ENCODE measurements at places on chromosomes 16 and 17.

DNA sequence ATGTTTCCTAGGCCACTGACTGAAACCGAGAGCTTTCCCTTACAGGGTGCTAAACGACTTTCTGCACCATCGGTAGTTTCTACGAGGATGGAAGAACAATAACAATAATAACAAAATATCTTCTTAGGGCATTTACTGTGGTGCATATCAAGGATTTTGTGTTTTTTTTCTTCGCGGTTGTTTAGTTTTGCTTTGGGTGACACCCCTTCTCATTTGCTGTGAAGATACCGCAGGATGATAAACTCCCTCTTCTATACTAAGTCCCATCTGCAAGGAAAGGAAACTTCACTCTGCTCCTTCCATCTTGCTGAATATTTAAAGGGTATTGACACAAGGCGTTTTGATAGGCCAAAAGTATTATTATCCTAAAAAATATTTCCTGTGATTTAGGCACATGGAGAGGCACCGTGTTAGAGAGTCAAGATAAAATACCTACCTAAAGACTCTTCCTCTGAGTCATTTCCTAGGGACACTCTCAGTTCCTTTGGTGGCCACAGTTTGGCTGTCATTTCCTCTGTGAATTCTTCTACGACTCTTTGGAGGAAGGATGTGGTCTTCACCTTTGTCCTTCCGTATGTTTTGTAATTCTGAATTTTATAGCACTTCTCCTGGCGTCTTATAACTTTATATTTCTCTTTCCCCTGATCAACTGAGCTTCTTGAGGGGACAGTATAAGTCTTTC, 318.8 kb downstream of the CDH13 start:
- H3K4me3 ChIP-seq, result peak overlapping the region; percentile 81
- H3K27ac ChIP-seq, result peak overlapping the region; percentile 90
- peak; percentile 76 for DNase-seq
- peaks cover 77% of the 10 kb centered on the region for H3K4me1 ChIP-seq
- no peaks in the 10 kb centered on the region for H3K36me3 ChIP-seq
- peaks cover under 1% of the 10 kb centered on the region for H3K27me3 ChIP-seq

- DNase-seq, result no peak
- H3K27ac ChIP-seq, result no peak overlapping the region
- no peaks in the 10 kb centered on the region for H3K27me3 ChIP-seq
- peaks cover 83% of the 10 kb centered on the region for H3K4me1 ChIP-seq
- no peak overlapping the region for H3K4me3 ChIP-seq
Observed at GRCh38 chr16:89374393-89374960, 115.9 kb downstream of the ANKRD11 start.

DNA sequence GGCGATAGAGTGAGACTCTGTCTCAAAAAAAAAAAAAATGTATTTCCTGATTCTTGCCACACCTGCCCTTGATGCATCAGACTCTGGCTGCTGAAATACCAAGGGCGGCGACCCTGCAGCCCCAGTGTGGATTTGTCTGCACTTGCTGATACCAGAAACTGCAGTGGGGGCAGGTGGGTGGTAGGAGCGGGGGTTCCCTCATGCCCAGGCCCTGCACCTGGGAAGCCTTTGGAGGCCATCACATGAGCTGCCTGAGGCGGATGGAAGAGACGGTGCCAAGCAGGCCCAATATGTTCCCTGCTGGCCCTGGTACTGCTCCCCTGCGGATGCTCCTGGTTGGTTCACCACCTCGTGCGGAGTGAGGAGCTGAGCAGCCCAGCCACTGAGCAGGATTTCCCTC, 50.6 kb downstream of the MARF1 start:
- H3K4me3 ChIP-seq, result peak overlapping the region; percentile 51
- H3K27ac ChIP-seq, result peak overlapping the region; percentile 91
- H3K27me3 ChIP-seq, result peaks cover 7% of the 10 kb centered on the region
- H3K36me3 ChIP-seq, result peaks cover 36% of the 10 kb centered on the region

DNA sequence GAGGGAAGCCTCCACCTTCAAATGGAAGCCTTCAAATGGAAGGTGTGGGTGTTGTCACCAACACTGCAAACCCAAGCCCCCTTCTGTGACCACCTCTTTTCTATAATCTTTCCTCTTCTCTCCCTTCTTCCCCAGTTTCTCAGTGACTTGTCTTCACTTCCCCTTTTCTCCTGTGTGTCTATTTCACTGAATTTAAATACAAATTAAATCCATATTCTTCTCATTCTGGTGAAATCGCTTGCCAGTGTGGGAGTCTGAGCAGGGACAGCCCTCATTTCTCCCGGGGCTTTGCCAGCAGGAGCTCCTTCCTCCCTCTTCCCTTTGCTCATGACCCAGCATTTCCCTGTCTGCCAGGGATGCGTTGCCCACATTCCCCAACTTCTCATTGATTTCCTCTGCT, 6.4 kb upstream of the ITGAX start:
- H3K27ac ChIP-seq, result peak overlapping the region; percentile 33
- peaks cover 15% of the 10 kb centered on the region for H3K27me3 ChIP-seq
- no peak overlapping the region for H3K4me3 ChIP-seq

DNA sequence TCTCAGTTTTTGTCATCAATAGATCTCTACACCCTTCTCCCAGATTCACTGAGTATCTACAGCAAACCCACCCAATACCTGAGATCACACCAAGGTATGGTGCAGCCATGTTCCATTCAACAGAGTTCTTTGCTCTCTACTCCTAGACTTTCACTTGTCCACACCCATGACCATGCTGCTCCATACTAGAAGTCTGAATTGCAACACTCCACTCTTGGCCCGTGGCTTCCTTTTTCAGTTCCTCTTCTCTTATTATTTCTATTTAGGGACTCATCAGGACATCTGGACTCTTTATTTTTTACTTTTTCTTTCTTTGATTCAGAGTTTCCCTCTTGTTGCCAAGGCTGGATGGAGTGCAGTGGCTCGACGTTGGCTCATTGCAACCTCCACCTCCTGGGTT, 37.1 kb downstream of the YWHAE start:
- peaks cover 56% of the 10 kb centered on the region for H3K4me1 ChIP-seq
- peak overlapping the region; percentile 19 for H3K4me3 ChIP-seq
- peak overlapping the region; percentile 77 for H3K27ac ChIP-seq
- peaks cover 13% of the 10 kb centered on the region for H3K36me3 ChIP-seq
- DNase-seq, result no peak

GRCh38 chr16:11405331-11406176, 60.3 kb downstream of the RMI2 start:
- H3K4me1 ChIP-seq, result no peaks in the 10 kb centered on the region
- H3K27ac ChIP-seq, result no peak overlapping the region
- no peak for DNase-seq

- H3K36me3 ChIP-seq, result no peaks in the 10 kb centered on the region
- peak overlapping the region; percentile 90 for H3K4me3 ChIP-seq
- peak overlapping the region; percentile 93 for H3K27ac ChIP-seq
- peaks cover 77% of the 10 kb centered on the region for H3K4me1 ChIP-seq
- peak; percentile 78 for DNase-seq
Observed at GRCh38 chr17:47698749-47699535, 5.0 kb downstream of the TBKBP1 start.

DNA sequence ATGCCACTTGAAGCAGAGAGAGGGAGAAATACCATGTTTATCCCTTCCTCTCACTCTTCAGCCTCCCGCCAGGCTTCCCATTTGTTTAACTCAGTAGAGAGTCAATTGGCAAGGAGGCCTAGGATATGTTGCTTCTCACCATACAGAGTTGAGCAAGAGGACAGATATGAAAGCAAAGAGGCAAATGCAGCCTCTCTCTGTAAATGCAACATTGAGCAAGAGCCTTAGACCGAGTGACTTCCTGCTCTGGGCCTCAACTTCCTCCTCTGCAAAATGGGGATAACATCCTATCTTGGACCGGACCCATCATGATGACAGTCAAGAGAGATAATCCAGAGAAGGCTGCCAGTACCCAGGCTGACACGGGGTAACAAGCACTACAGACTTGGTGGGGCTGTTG, 36.8 kb downstream of the SOCS1 start:
- H3K36me3 ChIP-seq, result peaks cover 7% of the 10 kb centered on the region
- H3K4me1 ChIP-seq, result peaks cover 23% of the 10 kb centered on the region
- no peak overlapping the region for H3K27ac ChIP-seq
- no peak overlapping the region for H3K4me3 ChIP-seq

GRCh38 chr16:11712122-11712521, 30.5 kb downstream of the TXNDC11 start:
- no peaks in the 10 kb centered on the region for H3K27me3 ChIP-seq
- peaks cover 2% of the 10 kb centered on the region for H3K4me1 ChIP-seq
- no peak overlapping the region for H3K4me3 ChIP-seq
- peaks cover 20% of the 10 kb centered on the region for H3K36me3 ChIP-seq

- no peak overlapping the region for H3K27ac ChIP-seq
- no peaks in the 10 kb centered on the region for H3K36me3 ChIP-seq
- DNase-seq, result no peak
- H3K4me1 ChIP-seq, result no peaks in the 10 kb centered on the region
- H3K4me3 ChIP-seq, result no peak overlapping the region
Observed at GRCh38 chr17:80445007-80445725, 30.2 kb downstream of the ENDOV start.

DNA sequence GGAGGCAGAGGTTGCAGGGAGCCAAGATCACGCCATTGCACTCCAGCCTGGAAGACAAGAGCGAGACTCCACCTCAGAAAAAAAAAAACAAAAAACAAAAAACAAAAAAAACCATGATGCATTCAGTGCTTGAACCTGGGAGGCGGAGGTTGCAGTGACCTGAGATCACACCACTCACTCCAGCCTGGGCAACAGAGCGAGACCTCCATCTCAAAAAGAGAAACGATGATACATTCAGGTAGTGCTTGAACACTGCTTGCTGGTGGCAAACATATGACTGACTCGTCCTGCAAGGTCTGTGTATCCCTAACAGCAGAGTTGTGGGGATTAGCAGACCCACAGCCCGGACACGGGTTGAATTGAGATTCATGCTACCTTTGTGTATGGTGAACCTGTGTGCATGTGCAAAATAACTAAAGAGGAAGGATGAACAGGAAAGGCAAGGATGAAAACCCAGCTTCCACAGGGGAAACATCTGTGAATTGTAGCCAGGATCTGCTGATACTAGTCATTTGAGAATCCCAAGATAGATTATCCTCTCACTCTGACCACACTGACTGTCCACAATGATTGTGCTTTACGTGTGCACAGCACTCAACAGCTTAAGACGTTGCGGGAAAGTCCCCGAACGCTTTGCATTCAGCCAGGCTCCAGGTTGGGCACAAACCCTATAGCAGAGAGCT, 52.4 kb upstream of the MRPS23 start:
- DNase-seq, result no peak
- H3K4me1 ChIP-seq, result peaks cover 17% of the 10 kb centered on the region
- no peak overlapping the region for H3K27ac ChIP-seq
- H3K27me3 ChIP-seq, result no peaks in the 10 kb centered on the region
- H3K4me3 ChIP-seq, result no peak overlapping the region
- no peaks in the 10 kb centered on the region for H3K36me3 ChIP-seq

GRCh38 chr16:69130461-69130860, 1.9 kb downstream of the CHTF8 start:
- peaks cover 7% of the 10 kb centered on the region for H3K27me3 ChIP-seq
- DNase-seq, result no peak
- no peaks in the 10 kb centered on the region for H3K36me3 ChIP-seq
- peak overlapping the region; percentile 46 for H3K4me3 ChIP-seq

DNA sequence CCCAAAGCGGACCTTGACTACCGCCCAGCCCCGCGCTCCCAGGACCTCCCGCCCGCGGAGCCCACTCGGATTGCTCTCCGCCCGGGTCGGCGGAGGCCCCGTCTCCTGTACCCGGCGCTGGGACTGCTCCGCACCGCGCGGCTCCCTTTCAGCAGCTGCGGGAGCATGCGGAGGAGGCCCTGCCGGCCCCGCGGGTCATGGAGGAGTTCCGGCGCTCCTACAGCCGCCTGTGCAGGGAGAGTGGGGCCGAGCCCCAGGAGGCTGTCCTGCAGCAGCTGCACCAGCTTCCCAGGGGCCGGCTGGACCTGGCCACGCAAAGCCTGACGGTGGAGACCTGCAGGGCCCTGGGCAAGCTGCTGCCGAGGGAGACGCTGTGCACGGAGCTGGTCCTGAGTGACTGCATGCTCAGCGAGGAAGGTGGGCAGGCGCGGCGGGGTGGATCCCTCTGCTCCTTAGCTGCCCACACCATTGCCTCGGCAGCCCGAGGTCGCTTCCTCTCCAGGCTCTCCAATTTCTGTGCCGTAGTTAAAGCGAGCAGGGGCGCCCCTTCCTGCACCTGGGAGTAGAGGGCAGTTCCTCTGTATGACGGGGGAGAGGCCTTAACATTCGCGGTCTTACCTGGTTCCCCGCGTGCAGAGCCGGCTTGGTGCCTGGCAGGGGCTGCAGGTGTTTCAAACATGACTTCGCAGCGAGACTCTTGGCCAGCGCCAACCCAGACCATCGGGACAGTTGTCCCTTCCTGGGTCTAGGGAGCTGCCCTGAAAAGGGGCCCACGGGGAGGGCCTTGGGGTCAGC, 539 bp downstream of the LRRC45 start:
- DNase-seq, result no peak
- H3K27ac ChIP-seq, result peak overlapping the region; percentile 14
- H3K36me3 ChIP-seq, result no peaks in the 10 kb centered on the region

- peaks cover 5% of the 10 kb centered on the region for H3K27me3 ChIP-seq
- no peak for DNase-seq
- no peaks in the 10 kb centered on the region for H3K4me1 ChIP-seq
- no peak overlapping the region for H3K27ac ChIP-seq
Observed at GRCh38 chr17:47267354-47267828, 13.8 kb downstream of the ITGB3 start.

GRCh38 chr17:60463157-60463835, 41.0 kb downstream of the CHCT1 start:
- H3K36me3 ChIP-seq, result peaks cover 30% of the 10 kb centered on the region
- no peak overlapping the region for H3K27ac ChIP-seq
- H3K27me3 ChIP-seq, result no peaks in the 10 kb centered on the region
- H3K4me3 ChIP-seq, result no peak overlapping the region
- no peaks in the 10 kb centered on the region for H3K4me1 ChIP-seq
- DNase-seq, result no peak

DNA sequence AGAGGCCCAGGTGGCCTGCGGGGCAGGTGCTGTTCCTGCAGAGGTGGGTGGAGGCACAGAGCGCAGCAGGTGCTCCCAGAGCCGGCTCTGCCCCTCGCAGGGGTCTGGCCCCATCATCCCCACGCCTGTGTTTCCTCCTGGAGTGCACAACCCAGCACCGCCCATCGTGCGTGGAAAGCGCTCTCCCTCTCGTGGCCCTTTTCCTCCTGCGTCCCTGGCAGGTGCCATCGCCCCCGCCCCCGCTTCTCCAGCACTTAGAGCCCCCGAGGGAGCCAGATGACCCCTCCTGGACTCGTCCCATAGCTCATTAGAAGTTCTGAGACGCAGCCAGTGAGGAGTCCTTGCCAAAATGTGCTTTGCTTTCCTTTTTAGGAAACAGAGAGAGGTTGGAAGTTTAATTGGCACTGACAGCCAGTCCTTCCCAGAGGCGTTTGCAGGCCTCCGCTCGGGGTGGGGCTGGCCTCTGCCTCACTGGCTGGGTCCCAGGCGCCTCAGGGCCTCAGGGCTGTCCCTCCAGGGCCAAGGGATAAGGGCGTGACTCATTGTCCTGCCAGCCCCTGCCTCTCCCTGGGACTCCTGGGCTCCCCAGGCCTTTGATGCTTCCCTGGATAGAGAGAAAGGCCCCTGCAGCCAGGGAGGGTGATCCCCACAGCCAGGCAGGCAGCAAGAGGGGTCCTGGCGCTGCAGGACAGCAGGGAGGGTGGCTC, 32.2 kb upstream of the CHMP6 start:
- DNase-seq, result no peak
- no peaks in the 10 kb centered on the region for H3K4me1 ChIP-seq
- H3K4me3 ChIP-seq, result no peak overlapping the region
- no peak overlapping the region for H3K27ac ChIP-seq

GRCh38 chr17:17120294-17120693, 78.0 kb downstream of the MPRIP start:
- peaks cover 97% of the 10 kb centered on the region for H3K4me1 ChIP-seq
- H3K27ac ChIP-seq, result peak overlapping the region; percentile 91
- no peaks in the 10 kb centered on the region for H3K27me3 ChIP-seq
